ENCODE measurements at places on chromosomes 1 and 21.
A peak's percentile ranks its signal among the peaks of the same experiment; 100 is the strongest.

- peak; percentile 25 for DNase-seq
These were observed 27.7 kb downstream of the GIPC2 start for GRCh38 chr1:78073441-78073840.

DNA sequence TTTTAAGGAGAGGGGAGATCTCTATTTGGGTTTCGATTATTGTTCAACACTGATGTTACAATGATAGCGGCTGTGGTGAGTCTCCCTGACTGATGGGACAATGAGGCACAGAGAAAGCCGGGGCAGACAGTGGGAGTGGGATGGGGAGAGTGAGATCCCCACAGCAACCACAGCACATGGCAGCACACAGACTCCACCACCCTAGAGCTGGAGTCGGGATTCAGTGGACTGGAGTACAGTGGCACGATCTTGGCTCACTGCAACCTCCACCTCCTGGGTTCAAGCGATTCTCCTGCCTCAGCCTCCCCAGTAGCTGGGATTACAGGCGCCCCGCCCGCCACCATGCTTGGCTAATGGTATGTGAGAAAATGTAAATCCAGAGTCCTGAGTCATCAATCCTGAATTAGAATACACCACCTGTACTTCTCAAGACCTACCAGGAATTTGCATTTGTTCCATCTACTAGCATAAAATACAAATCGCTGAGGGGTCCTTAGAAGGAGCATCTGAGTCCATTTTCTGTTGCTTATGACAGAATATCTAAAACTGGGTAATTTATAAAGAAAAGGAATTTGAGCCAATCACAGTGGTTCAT is 125.8 kb downstream of the TOMM20 start:
- no peak for DNase-seq

- no peak for DNase-seq
These were observed 305.0 kb downstream of the ST6GALNAC3 start for GRCh38 chr1:76379506-76379905.

- DNase-seq = no peak
These were observed 33.2 kb downstream of the MSTO1 start for GRCh38 chr1:155643230-155643629.

GRCh38 chr1:107879346-107879745 is 85.6 kb downstream of the VAV3 start:
- no peak for DNase-seq

GRCh38 chr1:53345996-53346813 is 18.3 kb upstream of the LRP8 start:
- no peak for DNase-seq

Data from A673 (cell line).